Natural killer cell (primary cell): ENCODE measurements at places on chromosomes 2 and 18. TPM values are rescaled to one million over a fixed set of nuclear protein-coding genes. Genes with fewer than 3 reads are reported as not detected.

Gene THSD7B
- not detected for total RNA-seq

Gene CCDC85A
- not detected for total RNA-seq

Gene CD8B
- total RNA-seq, result 6.0 TPM

Gene GAD1
- not detected for total RNA-seq

Gene CPLX4
- not detected for total RNA-seq

Gene B3GNT2
- total RNA-seq, result 54.0 TPM

Gene CCL20
- total RNA-seq, result not detected

Gene MATN3
- total RNA-seq, result not detected

Gene SNORC
- total RNA-seq, result 0.47 TPM

Gene IL37
- total RNA-seq, result not detected

Gene GRP
- total RNA-seq, result not detected

Gene SH3YL1
- total RNA-seq, result 28.3 TPM
